ENCODE measurements at places on chromosomes 11 and 22.

- DNase-seq = no peak
Measured at GRCh38 chr11:103586756-103587155, 449.7 kb upstream of the DDI1 start.

DNA sequence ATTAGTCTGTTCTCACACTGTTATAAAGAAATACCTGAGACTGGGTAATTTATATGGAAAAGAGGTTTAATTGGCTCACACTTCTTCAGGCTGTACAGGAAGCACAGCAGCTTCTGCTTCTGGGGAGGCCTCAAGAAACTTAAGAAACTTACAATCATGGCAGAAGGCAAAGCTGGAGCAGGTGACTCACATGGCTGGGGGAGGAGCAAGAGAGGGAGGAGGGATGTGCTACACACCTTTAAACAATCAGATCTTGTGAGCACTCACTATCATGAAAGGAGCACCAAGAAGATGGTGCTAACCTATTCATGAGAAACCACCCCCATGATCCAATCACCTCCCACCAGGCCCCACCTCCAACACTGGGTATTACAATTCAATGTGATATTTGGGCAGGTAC lies 381.6 kb downstream of the ETS1 start:
- no peak for DNase-seq

- no peak for DNase-seq
Measured at GRCh38 chr11:75376175-75376574, 23.1 kb upstream of the RPS3 start.

DNA sequence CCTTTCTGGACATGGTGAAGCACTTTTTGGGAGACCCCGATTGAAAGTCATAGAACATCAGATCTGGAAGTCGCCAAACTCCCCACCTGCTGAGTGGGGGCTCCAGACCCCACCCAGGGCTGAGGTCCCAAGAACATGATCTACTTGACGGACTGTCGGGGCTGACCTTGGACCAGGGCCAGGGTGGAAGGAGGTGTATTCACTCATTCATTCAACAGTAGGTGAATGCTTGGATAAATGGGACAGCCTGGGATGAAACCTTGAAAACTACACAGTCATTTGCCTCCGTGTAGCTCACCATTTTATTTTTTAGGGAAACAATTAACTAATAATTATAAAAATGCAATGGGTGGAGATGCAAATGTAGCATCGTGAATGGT lies 629.0 kb downstream of the BRD1 start:
- DNase-seq = no peak

DNA sequence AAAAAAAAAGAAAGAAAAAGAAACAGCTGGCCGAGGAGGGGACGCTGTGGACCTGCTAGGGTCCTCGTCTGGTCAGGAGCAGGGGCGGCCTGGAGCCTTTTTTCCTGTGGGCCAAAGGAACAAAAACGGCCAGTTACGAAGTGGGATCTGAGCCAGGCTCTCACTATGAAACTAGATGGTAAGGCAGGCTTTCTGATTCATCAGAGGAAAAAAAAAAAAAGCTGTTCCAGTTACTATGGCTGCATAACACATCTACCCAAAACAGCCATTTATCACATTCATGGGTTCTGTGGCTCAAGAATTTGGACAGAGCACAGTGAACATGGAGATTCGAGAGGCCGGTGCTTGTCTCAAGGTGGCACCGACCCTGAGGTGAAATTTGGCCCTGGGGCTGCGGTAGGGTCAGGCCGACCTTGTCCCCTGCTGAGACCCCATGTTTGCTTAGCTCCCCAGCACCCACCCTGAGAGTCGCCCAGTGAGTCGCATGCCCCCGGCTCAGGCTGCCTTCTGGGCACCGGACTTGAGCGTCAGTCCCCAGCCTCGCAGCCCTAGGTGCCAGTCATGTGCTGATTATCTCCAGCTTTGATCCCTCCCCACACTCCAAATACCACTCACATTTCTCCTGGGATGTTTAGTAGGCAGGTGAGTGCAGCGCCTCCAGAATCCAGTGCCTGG lies 34.2 kb downstream of the MRGPRD start:
- DNase-seq = no peak

All from NCI-H524 treated with DMSO at 0.1 percent for 48 hours (cell line).